T-helper 1 cell (primary cell): ENCODE measurements at places on chromosomes 6 and 20.

DNA sequence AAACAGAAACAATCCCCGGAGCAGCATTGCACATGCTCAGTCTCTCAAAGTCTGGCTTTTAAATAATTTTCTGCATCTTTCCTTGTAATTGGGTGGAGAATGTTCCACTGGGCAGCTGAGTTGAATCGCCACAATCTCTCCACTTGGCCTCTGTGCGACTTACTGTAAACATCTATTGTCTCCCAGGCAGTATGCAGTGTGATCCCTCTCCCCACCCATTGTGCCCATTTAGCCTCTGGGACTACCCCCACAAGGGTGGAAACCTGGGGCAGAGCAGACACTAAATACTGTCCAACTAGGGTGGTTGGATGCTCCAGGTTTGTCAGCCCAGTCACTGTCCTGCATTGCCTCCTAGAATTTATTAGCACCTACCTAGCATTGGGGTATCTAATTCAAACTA lies 96.2 kb downstream of the JARID2 start:
- DNase-seq, result no peak

- DNase-seq, result no peak
Measured at GRCh38 chr6:150751296-150751695, 114.2 kb upstream of the MTHFD1L start.

- DNase-seq, result no peak
Measured at GRCh38 chr6:164168595-164168994, 754.1 kb downstream of the QKI start.

GRCh38 chr6:4625557-4625956 lies 150.6 kb upstream of the CDYL start:
- no peak for DNase-seq

GRCh38 chr6:131923356-131923755 lies 27.8 kb downstream of the CCN2 start:
- DNase-seq, result no peak

DNA sequence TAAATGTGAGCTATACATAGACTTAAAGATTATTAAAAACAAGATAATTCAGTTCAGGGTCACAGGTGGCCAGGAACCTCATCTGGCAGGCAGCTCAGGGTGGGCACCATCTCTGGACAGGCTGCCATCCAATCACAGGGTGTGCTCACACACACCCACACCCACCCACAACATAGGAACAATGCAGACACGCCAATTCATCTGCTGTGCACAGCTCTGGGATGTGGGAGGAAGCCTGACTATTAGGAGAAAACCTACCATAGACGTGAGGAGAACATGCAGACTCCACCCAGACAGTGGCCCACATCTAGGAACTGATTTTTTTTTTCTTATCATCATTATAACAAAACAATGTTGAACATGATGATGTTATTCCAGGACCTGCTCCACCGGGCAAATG lies 286.7 kb downstream of the PRL start:
- DNase-seq, result no peak

- no peak for DNase-seq
Measured at GRCh38 chr6:36241728-36242127, 28.1 kb upstream of the PNPLA1 start.

GRCh38 chr6:127266892-127267645 lies 405 bp downstream of the RNF146 start:
- DNase-seq, result peak; percentile 14

DNA sequence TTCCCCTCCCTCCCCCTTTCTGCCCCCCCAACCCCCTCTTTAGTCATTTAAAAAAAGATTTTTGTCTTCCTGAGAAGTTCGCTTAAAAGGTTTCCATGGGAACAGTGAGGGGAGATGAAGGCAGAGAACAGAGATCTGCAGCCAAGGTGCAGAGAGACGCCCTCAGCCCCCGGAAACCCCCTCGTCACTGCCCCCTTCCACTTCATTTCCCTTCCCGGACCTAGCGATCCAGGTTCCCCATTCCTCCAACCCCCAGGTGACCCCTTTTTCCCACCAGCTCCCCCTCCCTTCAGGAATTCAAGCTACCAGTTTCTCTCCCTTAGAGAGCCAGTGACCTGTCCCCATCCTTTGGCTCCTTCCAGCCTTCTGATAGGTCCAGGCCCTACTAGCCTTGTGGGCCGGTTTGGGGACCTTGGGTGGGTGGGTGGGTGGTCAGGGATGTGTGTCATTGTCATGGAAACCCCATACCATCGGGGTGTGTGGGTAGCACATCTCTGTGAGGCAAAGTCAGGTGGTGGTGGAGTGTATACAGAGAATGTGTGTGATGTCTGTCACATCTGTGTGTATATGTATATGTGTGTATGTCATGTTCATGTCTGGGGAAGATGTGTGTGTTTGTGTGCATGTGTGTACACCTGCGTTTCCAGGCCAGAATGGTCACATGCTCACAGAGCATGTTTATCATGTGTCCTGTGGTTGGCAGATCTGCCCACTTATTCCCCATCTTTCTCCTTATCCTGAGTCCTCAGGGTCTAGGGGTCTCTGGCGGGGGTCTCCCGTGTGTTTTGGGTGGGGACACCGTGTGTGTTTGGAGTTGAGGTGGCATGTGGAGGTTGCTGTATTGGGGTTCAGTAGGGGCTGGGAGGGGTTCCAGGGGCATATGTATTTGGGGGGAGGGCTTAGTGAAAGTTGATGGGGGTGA lies 7.0 kb downstream of the SYNGAP1 start:
- no peak for DNase-seq

GRCh38 chr20:44916586-44916985 lies 6.7 kb downstream of the PABPC1L start:
- DNase-seq, result no peak

GRCh38 chr6:32271429-32271828 lies 47.6 kb upstream of the NOTCH4 start:
- no peak for DNase-seq

DNA sequence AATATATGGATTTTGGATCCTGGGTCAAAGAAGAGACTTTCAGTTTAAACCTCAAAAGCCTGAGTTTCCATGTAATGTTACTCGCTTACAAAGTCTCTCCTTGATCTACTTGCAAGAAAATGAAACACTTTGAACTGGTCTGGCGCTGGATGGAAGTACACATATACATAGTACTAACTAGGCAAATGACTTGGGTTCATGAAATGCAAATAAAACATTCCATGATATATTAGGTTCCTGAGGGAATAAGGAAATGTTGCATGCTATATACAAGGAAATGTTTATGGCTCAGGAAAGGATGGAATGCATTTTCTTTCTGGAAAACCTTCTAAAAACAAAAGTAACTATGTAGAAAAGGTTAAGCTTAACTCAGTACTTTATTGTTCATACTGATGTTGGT lies 11.4 kb upstream of the TXLNB start:
- DNase-seq, result no peak
